T47D (cell line): ENCODE measurements at places on chromosomes 16 and 17.

DNA sequence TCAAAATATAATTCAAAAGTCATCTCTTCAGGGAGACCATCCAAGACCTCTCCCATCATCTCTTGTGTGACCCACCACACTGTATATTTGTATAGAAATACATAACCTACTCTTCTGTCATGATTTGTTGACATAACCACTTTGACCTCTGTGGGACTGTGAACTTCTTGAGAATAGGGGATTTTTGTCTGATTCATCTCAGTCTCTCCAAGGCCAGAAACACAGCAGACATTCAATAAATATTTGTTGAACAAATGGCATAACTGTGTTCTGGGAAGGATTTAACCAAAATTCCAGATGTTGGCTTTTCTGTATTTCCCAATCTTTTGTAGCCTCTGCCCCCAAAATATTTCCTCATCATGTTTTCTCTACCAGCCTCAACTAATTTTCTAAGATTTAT lies 169.7 kb downstream of the CDH11 start:
- no peak for DNase-seq

DNA sequence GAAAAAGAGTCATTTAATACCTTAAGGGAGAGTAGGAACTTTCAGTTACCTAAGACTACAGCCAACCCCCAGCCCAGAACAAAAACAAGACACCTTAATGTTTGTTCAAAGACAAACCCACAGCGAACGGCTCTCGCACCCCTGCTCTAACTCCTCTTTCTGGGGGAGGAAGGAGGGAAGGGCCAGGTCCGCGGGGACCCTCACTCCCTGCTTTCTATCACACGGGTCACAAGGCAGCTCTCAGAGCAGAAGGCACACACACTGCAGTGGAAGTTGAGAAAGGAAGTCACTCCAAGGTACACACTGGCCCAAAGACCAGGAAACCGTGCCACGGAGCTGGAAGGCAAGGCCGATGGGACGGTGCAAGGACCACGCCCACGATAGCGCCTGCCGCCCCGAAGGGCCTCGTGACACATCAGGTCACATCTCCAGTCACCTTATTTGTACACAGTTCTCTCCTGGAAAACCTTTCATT lies 10.0 kb downstream of the LITAFD start:
- DNase-seq: no peak

DNA sequence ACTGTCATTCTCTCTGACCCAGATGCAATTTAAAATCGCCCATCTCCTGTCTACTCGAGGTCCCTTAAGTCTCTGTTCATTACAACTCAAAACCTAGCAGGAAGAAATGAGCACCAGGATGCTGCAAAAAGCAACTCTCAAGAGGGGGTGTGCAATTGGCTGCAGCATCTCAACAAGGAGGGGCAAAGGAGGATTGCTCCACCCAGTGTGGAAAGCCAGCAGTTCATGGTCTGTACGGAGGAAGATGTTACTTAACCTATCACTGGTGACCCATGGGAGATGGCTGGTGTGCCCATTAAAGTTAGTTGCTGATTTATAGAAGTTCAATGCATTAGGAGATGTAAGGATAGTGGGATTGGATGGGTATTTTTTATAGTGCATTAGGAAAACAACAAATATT lies 147.4 kb downstream of the CDK5R1 start:
- DNase-seq: no peak

GRCh38 chr17:64496348-64496785 lies 487 bp downstream of the POLG2 start:
- DNase-seq: no peak

DNA sequence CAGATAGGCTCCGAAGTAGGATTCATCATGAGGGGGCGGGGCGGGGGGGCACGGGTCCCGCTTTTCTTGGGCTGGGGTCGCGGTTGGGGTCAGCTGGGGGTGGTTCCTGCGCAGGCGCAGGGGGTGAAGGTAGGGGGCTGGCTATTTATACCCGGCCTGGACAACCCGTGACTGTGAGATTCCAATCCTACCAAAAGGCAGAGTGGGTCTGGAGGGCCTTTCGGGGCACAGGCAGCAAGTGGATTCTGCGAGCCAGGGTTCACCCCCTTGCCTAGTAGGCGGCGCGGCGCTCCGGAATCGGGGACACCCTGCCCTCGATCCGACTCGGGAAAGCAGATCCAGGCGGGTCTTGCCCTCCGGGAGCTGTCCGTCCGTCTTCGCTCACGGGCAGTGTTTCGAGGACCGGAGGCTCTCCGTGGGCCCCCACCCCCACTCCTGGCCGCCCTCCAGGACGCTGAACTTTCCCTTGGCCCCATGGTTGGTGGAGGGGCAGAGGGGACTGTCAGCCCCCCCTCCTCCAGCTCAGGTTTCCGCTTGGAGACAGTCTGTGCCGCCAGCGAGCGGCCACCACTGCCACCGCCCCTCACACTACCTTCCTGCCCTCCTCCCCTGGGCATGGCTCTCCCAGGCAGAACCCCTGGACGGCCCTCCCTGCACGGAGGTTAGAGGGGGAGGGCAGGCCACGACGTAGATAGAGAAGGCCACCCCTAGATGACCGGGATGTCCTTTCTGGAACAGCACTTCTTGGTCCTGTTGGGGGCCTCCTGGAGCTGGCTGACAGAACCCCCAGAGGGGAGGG lies 634 bp downstream of the SLC2A4 start:
- no peak for DNase-seq

DNA sequence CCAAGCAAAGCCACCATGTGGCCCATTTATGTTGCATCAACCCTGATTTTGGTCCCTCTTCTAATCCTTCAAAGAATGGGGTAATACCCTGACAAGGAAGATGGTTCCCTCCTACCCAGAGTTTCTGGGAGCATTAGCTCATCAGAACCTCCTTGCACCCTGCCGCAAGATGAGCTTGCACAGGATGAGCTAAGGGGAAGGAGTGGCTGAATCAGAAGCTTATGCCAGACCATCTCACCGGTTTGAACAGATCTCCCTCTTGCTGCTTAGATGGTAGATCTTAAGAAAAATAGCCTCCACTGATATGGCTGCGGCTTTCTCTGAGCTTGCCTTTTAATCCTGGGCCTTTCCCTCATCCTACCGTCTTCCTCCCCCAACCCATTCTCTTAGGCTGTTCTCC lies 175.1 kb downstream of the SOX9 start:
- DNase-seq: no peak

DNA sequence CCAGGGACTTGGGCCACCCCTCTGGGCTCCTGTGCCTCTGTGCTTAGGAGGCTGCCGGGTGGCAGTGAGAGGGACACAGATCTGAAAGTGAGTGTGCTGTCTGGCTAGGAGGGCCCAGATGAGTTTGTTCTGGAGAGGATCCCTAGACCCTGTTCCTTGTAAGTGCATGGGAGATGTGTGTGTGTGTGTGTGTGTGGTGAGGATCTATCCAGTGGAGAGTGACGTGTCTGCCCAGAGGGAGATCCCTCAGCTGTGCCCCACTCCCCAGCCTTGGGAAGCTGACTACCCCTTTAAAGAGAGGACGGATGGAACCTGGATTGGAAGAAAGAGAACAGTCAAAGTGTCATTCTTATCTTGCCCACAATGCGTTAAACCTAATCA lies 25.5 kb upstream of the CDC42EP4 start:
- DNase-seq: no peak

DNA sequence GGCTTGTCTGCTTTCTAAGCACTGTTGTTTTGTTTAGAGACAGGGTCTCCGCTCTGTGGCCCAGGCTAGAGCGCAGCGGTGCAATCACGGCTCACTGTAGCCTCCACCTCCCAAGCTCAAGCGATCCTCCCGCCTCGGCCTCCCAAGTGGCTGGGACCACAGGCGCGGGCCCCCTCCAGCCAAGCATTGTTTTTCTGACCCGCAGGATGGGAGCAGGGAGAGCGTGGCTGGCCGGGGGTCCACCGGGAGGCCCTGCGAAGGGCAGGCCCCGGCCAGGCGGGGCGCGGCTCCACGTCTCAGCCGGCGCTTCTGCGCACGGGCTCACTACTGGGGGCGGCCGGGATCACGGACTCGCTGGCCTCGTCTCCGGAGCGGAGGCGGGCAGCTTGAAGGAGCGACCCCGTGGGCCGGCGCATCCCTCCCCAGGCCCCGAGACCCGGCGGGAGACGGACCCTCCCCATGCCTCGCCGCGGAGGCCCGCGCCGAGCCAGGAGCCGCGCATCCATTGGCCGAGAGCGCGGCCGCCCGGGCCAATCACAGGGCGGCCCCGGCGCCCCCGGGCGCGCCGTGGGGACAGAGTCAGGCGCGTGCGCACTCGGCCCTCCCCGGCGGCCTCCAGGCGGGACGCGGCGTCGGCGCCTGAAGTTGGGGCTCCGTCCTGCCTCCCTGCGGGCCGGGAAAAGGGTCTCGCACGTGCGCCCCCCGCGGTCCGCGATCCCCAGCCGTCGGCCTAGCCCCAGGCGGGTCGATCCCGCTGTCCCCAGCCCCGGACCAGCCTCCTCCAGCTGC lies 24.9 kb downstream of the ACTG1 start:
- peak; percentile 52 for DNase-seq

DNA sequence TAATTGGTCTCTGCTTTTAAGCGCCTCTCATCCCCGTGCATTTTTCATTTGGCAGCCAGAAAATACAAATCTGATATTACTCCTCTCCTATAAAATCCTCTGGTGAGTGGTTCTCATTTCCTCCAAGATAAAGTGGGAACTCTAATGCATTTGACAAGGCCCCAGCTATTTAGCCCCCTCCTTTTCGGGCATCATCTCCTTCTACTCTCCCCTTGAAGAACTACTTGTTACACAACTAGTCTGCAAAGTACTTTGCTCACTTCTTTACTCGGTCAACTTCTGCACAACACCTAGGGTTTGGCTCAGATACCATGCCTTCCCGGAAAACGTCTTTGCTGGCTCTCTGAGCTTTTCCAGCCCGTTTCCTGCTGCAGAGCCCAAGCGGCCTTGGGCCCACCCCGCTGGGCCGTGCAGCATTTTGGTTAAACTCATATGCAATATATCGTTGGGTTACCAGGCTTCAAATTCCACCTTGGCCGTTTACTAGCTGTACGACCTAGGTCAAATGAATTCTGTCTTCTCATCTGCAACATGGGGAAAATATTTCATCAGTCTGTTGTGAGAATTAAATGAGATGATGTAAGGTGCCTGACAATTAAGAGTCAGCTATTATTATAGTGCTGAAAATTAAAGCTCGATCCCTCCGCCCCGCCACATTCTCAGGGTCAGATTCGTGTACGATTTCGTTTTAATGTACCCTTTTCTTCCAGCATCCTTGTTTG lies 883 bp upstream of the TAF15 start:
- no peak for DNase-seq

DNA sequence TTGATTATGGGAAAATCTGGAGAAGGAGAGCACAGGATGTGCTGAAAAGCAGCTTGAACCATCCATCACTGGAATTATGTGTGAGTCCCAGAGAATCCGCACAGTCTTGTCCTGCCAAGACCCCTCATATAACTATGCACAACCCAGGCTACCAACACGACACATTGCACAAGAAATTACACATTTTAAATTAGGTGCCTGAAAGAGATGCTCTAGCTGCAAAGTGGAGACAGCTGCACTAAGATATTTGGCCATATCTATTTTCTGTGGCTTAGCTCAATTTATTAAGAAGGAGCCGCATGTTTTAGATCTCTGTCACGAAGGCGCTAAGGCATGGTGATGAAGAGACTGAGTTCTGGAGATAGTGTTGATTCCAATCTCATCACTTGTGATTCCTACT lies 1308.4 kb downstream of the CDH8 start:
- no peak for DNase-seq

DNA sequence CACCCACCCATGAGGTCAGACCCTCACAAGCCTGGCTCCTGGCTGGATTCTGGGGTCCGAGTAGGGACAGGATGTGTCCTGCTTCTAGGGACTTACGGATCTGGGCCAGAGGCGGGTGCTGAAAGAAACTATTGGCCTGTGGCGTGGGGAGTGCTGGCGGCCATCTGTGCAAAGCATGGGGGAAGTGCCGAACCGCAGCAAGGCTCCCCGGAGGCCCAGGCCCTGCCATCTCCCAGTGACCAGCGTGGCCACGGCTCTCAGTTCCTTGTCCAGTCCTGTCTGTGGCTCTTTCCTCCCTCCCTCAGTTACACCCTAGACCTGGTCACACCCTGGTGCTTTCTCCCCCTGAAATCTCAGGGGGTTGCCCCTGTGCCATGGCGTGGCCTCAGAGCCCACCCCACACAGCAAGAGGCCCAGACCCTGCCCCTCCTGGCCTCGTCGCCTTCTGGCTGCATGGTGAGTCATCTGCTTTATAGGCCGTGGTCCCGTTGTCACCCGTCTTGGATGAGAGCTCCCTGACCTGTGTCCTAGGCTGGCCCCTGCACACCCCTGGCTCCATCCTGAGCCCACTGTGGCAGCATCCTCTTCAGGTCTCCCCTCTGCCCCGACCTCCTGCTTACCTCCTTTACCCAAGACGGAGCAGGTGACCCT lies 54.5 kb downstream of the PRMT7 start:
- no peak for DNase-seq

DNA sequence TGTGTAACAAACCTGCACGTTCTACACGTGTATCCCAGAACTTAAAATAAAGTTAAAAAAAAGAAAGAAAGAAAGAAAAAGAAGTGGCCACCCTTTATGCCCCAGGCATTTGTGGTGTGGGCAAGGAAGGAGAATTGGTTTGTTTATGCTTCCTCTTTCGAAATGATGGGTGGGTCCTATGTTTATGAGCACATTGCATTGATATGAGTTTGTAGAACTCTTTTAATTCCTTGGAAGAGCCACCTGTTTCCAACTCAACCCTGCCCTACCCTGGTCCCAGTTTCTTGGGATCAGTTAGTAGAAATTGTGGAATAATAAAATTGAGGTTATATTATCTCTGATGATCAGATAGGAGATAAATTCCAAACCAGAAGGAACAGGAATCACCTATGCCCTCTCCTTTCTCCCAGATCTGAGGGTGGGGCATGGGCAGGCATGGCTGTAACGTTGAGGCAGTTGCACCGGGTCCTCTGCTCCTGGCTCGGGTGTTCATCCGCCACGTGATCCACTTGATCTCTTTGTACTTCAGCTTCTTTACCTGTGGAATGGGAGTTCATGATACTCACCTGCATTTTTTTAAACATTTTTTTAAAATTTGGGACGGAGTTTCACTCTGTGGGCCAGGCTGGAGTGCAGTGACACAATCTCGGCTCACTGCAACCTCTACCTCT lies 15.9 kb downstream of the CHAD start:
- DNase-seq: no peak

- DNase-seq: peak; percentile 34
Observed at GRCh38 chr17:34673995-34674890, 94.9 kb downstream of the TMEM132E start.

- DNase-seq: no peak
Observed at GRCh38 chr17:45136846-45137560, 1.5 kb downstream of the ACBD4 start.

DNA sequence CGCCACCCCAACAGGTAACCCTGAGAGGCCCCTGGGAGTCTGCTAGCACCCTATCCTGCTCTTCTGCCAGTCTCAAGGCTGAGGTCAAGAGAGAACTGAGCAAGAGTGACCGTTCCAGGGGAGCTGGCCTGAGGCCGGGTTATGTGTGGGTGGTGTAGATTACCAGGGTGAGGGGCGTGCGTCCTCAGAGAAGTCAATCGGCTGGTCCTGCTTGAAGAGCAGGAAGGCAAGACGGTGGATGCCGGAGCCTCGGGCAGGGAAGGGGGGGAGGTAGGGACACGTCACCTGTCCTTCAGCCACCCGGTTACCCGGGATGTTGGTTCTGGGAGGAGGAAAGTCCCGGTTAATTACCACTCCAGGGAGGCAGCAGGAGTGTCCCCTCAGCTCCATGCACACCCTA lies 2.6 kb upstream of the TRIM65 start:
- DNase-seq: no peak

GRCh38 chr17:2990396-2990795 lies 73.0 kb downstream of the OR1D5 start:
- DNase-seq: no peak

GRCh38 chr17:80138856-80139426 lies 8.0 kb downstream of the EIF4A3 start:
- no peak for DNase-seq
